Fibroblast of pulmonary artery (primary cell): ENCODE measurements at places on chromosomes 13 and 19.

GRCh38 chr13:66748712-66749111, 481.4 kb downstream of the PCDH9 start:
- DNase-seq: no peak

GRCh38 chr19:58401840-58402421, 6.5 kb downstream of the RNF225 start:
- no peak for DNase-seq

GRCh38 chr13:106714271-106714982, 146.5 kb upstream of the ARGLU1 start:
- DNase-seq: no peak

DNA sequence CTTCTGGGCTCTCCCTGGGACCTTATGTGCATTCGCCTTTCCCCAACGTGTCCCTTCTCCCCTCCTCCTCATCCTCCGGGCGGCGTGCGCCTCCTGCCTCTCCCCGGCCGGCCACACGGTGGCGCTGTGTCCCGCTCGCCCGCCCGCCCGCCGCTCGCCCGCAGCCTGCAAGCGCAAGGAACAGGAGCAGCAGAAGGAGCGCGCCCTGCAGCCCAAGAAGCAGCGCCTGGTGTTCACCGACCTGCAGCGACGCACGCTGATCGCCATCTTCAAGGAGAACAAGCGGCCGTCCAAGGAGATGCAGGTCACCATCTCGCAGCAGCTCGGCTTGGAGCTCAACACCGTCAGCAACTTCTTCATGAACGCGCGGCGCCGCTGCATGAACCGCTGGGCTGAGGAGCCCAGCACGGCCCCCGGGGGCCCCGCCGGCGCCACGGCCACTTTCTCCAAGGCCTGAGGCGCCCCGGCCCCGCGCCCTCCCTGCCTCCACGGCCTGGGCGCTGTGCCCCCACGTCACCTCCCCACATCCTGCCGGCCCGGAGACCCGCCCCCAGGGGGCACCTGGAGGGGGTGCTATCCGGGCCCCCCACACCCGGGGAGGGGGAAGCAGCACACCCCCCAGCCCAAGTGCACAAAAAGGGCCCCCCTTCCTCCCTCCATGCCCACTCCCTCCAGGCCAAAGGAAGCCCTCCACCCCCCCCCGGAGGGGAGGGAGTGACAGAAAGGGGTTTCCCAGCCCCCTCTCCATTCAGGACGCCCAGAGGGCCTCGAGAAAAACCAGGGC, 21.9 kb downstream of the ONECUT3 start:
- DNase-seq: no peak

DNA sequence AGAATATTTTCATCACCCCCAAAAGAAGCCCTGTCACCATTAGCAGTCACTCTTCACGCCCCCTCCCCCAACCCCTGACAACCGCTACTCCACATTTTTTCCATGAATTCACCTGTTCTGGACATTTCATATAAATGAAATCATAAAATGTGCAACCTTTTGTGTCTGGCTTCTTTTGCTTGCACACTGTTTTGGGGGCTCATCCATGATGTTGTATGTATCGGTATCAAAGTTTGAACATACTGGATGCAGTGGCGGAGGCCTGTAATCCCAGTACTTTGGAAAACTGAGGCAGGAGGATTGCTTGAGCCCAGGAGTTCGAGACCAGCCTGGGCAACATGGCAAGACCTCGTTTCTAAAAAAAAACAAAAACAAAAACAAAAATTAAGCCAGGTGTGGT, 7.2 kb downstream of the GADD45B start:
- no peak for DNase-seq

DNA sequence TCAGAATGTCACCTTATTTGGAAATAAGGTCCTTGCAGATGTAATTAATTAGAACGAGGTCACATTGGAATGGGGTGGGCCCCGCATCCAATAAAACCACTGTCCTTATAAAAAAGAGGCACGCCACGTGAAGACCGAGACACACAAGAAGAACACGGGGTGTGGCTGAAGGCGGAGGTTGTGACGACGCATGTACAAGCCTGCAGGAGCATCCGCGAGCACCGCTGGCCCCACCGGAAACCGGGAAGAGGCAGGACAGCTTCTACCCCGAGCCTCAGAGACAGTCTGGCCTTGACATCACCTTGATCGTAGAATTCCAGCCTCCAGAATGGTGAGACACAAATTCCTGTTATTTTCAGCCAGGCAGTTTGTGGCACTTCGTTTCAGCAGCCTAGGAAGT, 177.9 kb downstream of the COL4A1 start:
- DNase-seq: no peak

GRCh38 chr13:113545455-113545930, 39.1 kb upstream of the TFDP1 start:
- no peak for DNase-seq

DNA sequence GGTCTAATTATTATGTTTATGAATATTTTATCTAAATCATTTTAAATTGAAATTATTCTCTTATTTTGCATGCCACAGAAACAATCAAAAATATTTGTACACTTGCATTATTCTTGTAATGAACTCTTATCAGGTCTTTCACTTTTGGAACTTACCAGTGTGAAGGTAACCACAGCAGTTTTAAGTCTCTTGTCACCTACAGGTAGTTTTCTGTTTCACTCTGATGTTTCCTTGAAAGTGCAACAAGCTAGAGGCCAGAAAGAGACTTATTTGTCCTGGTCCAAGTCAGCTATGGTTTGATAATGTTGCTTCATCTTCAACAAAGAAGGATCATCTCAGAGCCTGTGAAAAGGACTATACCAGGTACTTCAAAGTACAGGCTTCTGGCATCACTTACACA, 133.4 kb upstream of the NBEA start:
- no peak for DNase-seq

GRCh38 chr13:31775148-31775547, 35.8 kb downstream of the RXFP2 start:
- no peak for DNase-seq

GRCh38 chr19:40141551-40141950, 49.7 kb upstream of the MAP3K10 start:
- DNase-seq: peak; percentile 23

GRCh38 chr19:32273483-32273882, 71.9 kb upstream of the ZNF507 start:
- DNase-seq: no peak

GRCh38 chr13:50645092-50645491, 198.4 kb downstream of the DLEU7 start:
- peak; percentile 28 for DNase-seq

DNA sequence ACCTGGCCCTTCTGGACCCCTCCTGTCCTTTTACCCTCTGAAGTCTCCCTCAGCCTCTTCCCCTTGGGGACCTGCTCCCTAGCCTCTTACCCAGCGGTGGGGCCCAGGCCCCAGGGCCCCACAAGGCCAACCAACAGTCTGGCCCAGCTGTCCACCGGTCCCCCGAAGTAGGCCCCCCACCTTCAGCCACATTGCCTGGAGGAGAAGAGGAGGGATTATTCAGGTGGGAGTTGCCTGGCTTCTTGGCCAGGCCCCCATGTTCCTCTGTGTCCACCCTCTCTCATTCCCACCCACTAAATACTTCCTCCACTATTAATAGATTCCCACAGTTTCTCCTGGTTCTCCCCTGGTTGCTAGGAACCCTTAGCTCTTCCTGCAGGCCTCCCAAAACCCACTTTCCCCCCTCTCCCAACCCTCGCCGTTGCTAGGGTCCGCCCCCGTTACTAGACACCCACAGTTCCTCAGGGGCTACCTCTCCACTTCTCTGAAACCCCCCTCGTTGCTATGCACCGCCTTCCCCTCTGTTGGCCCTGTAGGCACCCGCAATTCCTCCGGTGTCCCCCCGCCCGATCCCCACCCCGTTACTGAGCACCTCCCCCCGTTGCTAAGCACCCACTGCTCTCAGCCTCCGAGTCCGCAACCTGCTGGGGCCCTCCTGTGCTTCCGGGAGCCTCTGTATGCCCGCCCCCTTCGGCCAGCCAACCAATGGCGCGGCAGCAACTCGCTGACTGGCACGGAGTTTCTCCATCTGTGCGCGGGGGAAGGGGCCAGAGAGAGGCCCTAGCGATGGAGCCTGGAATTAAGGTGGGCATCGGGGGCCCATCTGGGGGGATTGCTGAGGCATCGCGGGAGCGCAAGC, 2.0 kb downstream of the COQ8B start:
- DNase-seq: peak; percentile 94

DNA sequence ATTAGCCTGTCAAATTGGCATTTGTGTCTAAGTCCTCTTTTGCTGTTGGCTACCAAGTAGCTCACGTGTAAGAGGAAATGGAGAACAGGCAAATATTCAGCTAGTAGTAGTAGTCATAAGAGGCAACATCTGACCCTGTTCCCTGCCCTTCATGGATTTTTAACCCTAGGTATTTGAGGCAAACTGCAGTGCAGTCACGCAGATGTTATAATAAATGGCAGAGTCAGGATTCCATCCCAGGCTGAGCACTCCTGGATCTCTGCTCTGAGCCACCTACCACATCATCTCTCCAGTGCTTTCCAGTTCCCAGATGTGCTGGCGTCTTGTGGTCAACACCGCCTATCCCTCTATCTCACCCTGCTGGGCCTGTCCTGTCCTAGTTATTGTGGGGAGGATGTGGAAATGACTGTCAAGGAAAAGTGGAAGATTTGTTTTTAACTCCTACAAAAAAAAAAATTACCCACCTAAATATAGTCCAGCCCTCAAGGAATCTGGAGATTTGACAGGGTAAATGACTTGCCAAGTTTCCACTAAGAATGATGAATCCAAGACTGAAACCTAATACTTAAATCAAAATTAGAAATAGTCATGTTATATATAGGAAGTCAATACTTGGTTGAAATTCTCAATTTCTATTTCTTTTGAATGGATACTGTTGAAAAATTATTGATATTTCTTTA, 322.9 kb downstream of the GPC6 start:
- no peak for DNase-seq

- no peak for DNase-seq
These were observed 1566.5 kb upstream of the SLC10A2 start for GRCh38 chr13:104632736-104633135.

DNA sequence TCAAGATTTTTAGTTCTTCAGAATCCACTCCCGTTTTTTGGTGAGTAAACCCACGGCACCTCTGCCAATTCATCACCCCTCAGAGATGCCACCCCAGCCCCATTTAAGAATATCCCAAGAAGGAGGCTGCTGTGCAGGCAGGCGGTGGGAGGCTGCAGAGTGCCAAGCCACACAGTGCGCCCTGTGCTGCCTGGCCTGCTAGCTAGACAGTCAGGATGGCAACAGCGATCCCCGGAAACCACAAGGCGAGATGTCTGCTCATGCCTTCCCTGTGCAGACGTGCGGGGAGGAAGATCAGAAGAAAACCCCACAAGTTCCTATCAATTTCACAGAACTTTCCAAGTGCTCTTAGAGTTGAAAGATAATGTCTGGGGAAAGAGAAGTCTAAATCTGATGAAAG, 64.8 kb upstream of the GPR183 start:
- DNase-seq: no peak

- no peak for DNase-seq
These were observed 45.5 kb upstream of the C13orf46 start for GRCh38 chr13:114019367-114019766.

GRCh38 chr19:47593860-47594259, 15.1 kb upstream of the BICRA start:
- DNase-seq: no peak

GRCh38 chr13:68160466-68160865, 930.3 kb upstream of the PCDH9 start:
- DNase-seq: no peak

DNA sequence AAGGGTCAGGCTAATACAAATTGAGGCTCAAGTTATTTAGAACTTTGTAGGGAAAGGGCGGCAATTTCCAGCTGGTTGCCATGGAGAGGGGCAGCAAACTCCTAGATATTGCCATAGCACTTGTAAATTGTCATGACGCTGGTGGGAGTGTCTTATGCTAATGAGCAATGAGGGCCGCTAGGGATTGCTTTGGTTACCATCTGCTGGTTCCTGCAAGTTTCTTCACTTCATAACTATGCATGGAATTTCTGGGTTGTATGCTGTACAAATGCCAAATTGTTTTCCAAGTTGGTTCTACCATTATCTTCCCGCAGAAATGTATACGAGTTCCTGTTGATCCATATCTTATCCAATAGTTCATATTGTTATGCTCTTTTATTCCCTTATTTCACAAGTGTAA, 1339.4 kb downstream of the EFNB2 start:
- peak; percentile 89 for DNase-seq

DNA sequence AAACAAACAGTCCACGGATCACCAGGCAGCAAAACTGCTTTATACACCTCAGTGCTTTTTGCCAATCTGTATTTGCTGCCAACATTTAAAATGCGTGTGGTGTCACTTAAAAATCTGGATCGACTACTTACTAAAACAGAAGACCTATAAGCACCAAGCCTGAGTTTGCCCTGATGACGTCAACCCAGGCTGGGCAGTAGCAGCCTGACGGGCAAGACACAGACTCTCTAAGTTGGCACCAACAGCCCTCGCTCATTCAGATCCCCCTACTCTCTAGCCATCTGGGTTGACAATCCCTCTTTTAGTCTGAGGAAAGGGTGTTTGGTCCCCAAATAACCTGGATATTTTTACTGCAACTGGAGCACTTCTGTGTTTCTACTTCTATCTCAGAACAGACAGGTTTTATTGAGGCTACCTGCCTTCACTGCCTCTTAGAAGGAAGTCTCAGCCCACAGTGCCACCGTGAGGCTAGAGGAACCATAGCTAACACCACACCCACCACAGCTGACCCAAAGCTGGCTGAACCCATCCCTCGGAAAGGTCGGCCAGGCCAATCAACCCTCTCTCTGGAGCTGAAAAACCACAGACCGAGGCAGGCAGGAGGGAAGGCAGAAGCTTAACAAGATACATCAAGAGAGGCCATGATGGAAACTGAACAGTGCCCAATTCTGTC, 6.9 kb downstream of the SUGP2 start:
- DNase-seq: peak; percentile 10

DNA sequence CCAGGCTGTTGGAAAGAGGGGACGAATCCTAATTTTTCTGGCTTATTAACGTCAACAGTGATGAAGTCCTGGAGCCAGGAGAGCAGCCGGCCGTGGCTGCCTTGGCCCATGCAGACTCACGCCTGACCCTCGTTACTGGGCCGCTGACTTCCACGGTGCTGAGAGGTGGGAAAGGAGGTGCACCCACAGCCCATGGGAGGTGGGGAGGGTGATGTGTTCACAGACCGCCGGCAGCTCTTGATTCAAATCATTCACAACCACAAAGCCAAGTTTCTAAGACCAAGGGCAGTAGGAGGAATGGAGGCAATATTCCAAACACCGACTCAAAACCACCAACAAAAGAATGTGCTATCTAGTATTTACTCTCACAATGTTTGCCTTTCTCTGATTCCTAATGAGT, 24.3 kb downstream of the COL4A2 start:
- no peak for DNase-seq

DNA sequence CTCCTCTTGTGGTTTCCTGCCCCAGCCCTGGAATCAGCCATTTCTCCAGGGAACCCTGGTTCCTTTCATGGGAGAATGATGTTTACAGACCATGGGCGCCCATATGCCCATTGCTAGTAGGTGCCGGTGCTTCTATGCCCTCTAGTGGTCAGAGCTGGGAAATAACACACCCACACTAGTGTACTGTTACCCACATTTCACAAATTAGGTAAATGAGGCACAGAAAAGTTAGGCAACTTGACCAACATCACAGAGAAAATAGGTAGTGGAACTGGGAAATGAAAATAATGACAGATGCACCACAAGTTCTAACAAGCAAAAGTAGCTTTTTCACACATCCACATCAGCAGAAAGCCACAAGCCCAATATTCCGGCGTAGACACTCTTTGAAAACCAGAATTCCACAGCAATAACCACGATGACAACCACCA, 1.3 kb upstream of the CEACAM3 start:
- peak; percentile 48 for DNase-seq
